ENCODE measurements at places on chromosomes 5 and 9.

- H3K4me1 ChIP-seq, result no peaks in the 10 kb centered on the region
- H3K27me3 ChIP-seq, result no peaks in the 10 kb centered on the region
- no peak for DNase-seq
- H3K36me3 ChIP-seq, result peaks cover 6% of the 10 kb centered on the region
Measured at GRCh38 chr5:32600054-32600622, 14.8 kb downstream of the SUB1 start.

GRCh38 chr9:133812077-133812868 is 74.1 kb upstream of the SARDH start:
- peak; percentile 42 for DNase-seq
- H3K36me3 ChIP-seq, result peaks cover 87% of the 10 kb centered on the region
- no peaks in the 10 kb centered on the region for H3K4me1 ChIP-seq
- H3K4me3 ChIP-seq, result no peak overlapping the region
- no peak overlapping the region for H3K27ac ChIP-seq

- H3K27me3 ChIP-seq, result no peaks in the 10 kb centered on the region
- no peaks in the 10 kb centered on the region for H3K36me3 ChIP-seq
- no peaks in the 10 kb centered on the region for H3K4me1 ChIP-seq
- no peak overlapping the region for H3K27ac ChIP-seq
- peak; percentile 76 for DNase-seq
Measured at GRCh38 chr5:157718519-157718918, 12.7 kb upstream of the THG1L start.

DNA sequence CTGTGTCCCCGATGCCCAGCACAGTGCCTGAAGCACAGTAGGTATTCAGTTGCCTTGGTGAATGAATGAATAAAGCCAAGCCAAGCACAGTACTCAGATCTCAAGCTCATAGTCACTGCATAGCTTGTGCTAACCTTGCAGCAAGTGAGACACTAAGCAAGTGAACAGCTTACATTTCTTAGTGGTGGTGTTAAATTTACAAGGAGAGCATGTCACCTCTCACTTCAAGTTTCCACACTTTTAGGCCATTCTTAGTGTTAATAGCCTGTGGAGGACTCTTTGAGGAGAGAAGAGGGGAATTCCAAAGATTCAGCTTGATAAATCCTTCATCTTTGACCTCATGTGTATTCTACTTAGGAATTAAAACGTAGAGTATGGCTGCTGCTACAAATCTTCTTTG is 104.7 kb downstream of the C9orf152 start:
- no peak overlapping the region for H3K27ac ChIP-seq
- no peak for DNase-seq
- H3K36me3 ChIP-seq, result no peaks in the 10 kb centered on the region
- H3K4me1 ChIP-seq, result peaks cover 7% of the 10 kb centered on the region
- no peaks in the 10 kb centered on the region for H3K27me3 ChIP-seq
- H3K4me3 ChIP-seq, result no peak overlapping the region

DNA sequence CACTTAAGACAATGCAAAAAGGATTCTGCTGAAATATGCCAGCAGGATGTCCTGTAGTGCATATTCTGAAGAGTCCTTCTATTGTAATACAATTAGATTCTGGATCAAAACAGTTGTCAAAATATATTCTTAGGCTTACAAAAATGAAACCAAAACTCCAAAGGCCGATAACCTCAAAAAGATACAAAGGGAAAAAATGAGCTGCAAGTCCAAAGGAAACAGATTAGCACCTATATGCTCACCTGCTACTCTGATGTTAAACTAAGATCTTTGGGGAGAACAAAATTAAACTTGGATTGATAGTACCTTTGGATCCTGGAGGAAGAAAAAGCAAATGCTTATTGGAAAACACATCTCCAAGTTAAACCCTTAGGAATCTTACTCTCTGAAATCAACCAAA is 397.1 kb downstream of the SPATA31D1 start:
- no peaks in the 10 kb centered on the region for H3K4me1 ChIP-seq
- no peaks in the 10 kb centered on the region for H3K36me3 ChIP-seq

Data from small intestine (tissue), 16 donors.